Activated naive CD8-positive, alpha-beta T cell treated with anti-CD3 and anti-CD28 coated beads, Interleukin-2, amount 10 ng/mL, durations not matched to agents 7 days and 5 days (primary cell): ENCODE measurements at places on chromosomes 5 and 9. TPM values are rescaled to one million over a fixed set of nuclear protein-coding genes. Genes with fewer than 3 reads are reported as not detected.

DNA sequence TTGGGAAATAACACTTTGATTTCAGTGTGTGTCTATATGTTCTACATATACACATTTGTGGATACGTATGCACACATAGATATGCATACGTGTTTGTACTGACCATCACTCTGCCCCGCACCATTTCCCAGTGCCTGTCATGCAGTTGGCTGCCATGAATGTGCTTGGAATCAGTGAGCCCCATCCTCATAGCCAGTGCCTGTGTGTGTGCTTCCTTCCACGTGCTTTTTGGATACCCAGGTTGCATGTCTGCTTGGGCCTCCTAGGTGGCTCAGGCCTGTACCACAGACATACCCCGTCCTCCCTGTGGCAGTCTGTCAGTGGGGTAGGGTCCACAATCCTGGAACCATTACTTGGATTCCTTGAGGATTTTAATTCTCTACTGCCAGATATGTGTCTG lies 243.6 kb downstream of the FANCC start:
- H3K27ac ChIP-seq: no peak overlapping the region
- no peaks in the 10 kb centered on the region for H3K27me3 ChIP-seq
- H3K36me3 ChIP-seq: no peaks in the 10 kb centered on the region
- no peak overlapping the region for H3K4me3 ChIP-seq
- no peak for DNase-seq
- H3K4me1 ChIP-seq: no peaks in the 10 kb centered on the region

DNA sequence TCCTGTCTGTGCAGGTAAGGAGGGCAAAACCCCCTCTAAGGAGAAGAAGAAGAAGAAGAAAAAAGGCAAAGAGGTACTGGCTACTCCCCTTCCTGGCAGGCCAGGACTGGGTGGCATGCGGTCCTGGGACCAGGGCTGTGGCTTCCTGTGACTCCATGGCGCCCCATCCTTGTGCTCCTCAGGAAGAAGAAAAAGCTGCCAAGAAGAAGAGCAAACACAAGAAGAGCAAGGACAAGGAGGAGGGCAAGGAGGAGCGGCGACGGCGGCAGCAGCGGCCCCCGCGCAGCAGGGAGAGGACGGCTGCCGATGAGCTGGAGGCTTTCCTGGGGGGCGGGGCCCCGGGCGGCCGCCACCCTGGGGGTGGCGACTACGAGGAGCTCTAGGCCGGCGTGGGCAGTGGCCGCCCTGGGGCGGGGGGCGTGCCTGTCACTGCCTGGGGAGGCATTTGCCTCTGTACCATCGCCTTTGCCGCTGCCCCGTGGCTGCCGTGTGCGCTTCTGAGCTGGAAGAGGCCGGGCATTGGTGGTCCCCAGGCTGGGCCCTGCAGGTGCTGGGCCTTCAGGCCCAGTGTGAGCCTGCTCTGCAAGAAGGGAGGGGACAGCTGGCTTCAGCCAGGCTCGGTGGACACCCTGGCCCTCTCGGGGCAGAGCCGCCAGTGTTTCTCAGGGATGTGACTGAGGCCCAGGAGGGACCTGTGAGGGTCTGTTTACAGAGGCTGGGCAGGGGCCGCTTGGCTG lies 2.0 kb upstream of the AJM1 start:
- peaks cover 2% of the 10 kb centered on the region for H3K36me3 ChIP-seq
- H3K27ac ChIP-seq: peak overlapping the region; percentile 27
- peaks cover 4% of the 10 kb centered on the region for H3K4me1 ChIP-seq
- no peak for DNase-seq
- no peak overlapping the region for H3K4me3 ChIP-seq

DNA sequence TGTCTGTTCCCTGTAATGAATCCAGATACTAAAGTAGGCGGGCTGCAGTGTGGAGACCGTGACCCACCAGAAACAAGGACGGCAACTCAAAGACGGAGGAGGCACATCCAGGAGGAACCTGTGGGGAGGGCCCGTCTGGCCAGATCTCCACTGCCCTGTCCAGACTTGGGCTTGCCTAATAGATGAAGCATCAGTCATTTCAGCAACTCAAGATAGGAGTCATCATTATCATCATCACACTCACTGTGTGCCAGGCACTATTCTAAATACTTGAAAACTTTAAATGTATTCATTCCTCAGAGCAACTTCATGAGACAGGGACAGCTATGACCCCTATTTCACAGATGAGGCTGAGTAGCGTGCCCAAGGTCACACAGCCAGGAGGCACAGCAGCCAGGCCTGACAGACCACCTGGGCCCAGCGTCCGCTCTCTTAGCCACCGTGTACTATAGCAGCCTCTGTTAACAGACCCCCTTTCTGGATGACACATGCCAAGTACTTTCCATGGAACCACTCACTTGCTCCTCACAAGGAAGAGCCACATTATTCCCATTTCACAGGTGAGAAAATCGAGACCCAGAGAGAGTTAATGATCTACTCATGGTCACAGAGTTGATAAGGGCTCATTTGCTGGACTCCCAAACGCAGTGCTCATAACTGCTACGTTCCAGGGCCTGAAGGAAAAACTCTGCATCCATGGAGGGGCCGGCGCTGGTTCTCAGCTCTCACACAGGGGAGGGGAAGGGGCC lies 4.9 kb upstream of the IL4 start:
- H3K27me3 ChIP-seq: no peaks in the 10 kb centered on the region
- DNase-seq: no peak
- H3K4me1 ChIP-seq: peaks cover 21% of the 10 kb centered on the region
- no peak overlapping the region for H3K4me3 ChIP-seq
- H3K36me3 ChIP-seq: no peaks in the 10 kb centered on the region

- H3K27ac ChIP-seq: no peak overlapping the region
- peaks cover 6% of the 10 kb centered on the region for H3K27me3 ChIP-seq
- H3K4me3 ChIP-seq: no peak overlapping the region
- no peak for DNase-seq
- H3K36me3 ChIP-seq: no peaks in the 10 kb centered on the region
Measured at GRCh38 chr5:38742821-38743220, 103.0 kb upstream of the OSMR start.

The TMOD1 gene
- 1.1 TPM for total RNA-seq

The NEK6 gene
- 8.1 TPM for total RNA-seq

- H3K27me3 ChIP-seq: peaks cover 46% of the 10 kb centered on the region
- peaks cover 7% of the 10 kb centered on the region for H3K36me3 ChIP-seq
- H3K27ac ChIP-seq: peak overlapping the region; percentile 79
- peak overlapping the region; percentile 80 for H3K4me3 ChIP-seq
Measured at GRCh38 chr9:117744856-117745389, 40.7 kb downstream of the TLR4 start.

DNA sequence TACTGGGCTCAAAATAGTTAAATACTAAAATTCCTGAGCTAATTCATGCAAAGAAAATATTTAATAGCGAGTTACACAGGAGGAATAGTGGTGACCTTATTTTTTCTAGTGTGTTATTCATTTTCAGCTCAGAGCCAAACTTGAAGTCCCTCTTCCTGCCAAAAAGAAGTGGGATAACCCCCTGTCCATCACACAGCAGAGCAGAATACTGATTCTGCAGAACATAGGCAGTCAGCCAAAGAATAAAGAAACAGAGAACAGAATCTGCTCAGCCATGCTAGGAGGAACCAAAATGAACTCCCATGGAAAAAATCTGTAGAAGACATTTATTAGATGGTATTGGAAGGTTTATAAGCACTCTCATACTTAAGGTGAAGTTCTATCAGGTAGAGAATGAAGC lies 49.4 kb upstream of the GRIN3A start:
- DNase-seq: no peak
- no peaks in the 10 kb centered on the region for H3K4me1 ChIP-seq
- no peaks in the 10 kb centered on the region for H3K36me3 ChIP-seq
- H3K4me3 ChIP-seq: no peak overlapping the region

DNA sequence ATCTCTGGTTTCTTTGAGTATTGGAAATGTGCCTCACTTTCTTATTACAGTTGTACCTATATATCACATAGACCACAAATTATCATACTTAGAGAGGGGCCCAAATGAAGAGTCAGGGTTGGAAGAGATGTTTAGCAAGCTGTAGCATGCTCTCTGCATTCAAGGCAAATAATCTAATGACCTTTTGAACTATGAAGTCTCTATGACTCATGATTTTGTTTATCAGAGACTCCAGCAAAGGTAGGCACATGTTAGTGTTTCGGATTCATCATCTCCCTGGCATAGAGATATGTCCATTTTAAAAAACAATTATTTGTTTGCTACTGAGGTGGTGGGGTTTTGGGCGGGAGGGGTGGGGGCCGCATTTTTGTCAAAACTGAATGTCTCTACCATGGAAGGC lies 2000.1 kb downstream of the EFNA5 start:
- no peak overlapping the region for H3K27ac ChIP-seq
- no peaks in the 10 kb centered on the region for H3K27me3 ChIP-seq
- H3K4me3 ChIP-seq: no peak overlapping the region
- DNase-seq: no peak
- no peaks in the 10 kb centered on the region for H3K4me1 ChIP-seq
- no peaks in the 10 kb centered on the region for H3K36me3 ChIP-seq
